Thoracic aorta (tissue), 2 donors: ENCODE measurements at places on chromosomes 7 and 10.

DNA sequence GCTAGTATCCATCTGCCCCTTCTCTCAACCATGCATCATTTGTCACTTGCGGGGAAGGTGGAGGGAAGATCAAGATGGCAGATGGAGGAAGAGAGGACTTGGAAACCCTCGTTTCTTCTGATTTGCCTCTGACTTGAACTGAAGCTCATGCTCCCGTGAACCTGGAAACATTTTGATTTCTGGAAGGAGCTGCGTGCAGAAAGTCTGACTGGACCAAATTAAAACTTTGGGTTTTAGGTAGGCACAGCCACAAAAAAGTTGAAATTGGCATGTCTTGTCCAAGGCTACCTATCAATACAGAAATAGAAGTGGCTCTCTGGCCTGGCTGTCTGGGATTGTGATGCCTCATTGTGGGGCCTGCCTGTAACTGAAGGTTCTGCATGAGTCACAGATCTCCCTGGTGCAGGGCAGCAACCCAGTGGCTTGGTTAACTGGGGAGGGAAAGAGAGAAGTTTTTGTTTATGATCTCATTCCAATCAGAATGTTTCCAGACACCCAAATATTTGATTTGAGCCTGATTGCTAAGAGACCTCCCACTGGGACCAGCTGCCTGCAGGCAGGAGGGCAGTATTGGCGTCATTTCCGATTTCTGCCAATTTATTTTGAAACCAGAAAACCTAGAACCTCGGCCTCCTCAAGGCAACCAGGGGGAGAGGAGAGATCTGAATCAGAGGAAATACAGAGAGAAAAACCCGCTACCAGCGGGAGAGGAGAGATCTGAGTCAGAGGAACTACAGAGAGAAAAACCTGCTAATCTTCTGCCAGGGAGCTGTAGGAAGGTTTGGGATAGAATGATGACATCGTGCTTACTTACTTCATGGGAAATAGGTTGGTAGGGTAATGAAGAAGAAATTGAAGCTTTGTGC is 363.6 kb downstream of the ANKRD30A start:
- DNase-seq = no peak

GRCh38 chr10:133473270-133473669 is 19.5 kb downstream of the SCART1 start:
- DNase-seq = no peak

DNA sequence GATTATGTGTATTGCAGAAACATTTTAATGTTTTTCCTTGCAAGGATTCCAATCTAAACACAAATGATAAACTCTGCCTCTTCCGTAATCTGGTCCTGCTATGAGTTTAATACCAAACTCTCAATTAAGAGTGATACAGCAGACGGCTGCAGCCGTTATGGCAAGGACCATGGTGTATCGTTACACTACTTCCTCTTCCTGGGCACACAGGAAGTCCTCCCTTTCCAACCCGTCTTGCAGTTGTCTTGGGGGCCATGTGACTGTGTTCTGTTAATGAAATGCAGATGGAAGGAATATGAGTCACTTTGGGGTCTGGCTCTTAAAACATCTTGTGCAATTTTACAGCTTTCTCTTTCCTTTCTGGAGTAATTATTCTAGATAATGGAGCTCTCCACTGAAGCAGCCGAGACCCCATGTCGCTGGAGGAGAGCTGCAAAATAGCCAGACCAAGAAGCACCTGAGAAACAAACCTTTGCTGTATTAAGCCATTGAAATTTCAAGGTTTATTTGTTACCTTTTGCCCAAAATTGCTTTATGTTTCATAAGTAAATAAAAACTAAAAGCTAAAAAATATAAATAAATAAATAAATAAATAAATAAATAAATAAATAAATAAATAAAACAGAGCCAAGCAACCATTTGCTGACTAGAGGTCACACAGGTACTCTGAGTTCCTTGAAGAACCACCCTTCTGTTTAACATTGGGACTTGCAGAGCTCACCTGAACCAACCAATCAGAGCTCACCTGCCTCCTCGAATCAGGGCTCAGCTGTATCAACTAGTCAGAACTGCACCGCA is 74.7 kb downstream of the FRMPD2 start:
- DNase-seq = no peak

GRCh38 chr10:6409971-6410643 is 170.0 kb downstream of the PRKCQ start:
- no peak for DNase-seq

DNA sequence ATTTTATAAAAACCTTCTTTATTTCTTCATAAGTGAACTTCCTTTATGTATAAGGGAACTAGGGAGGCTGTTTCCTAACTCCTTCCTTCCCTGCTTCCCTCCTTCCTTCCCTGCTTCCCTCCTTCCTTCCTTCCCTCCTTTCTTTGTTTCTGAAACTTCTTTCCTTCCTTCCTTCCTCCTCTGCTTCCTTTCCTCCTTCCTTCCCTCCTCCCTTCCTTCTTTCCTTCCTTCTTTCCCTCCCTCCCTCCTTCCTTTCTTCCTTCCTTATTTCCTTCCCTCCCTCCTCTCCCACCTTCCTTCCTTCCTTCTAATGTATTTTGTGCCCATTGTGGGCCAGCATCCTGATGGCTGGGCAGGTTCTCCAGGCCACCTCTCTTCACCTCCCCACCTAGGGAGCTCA is 26.8 kb upstream of the UCN3 start:
- no peak for DNase-seq

GRCh38 chr7:26381476-26382353 is 90.1 kb downstream of the SNX10 start:
- DNase-seq = no peak

DNA sequence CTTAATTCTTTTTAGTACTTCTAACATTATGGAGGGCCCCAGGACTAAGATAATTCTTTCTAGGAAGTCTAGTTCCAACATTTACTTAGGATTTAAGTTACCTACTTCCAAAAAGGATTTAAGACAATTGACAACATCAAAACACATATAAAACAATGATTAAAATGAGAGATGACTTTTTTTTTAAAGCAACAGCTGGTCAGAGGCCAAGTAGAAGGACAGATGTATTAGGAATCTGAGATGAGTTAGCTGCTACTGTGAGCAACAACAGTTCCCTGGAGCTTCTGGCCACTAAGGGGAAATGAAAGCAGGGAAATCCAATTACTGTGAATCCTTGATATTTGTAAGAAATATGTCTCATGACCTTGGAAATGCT is 222.3 kb downstream of the PHTF2 start:
- DNase-seq = no peak

- DNase-seq = no peak
Measured at GRCh38 chr7:139271718-139272628, 40.9 kb downstream of the UBN2 start.

- DNase-seq = no peak
Measured at GRCh38 chr10:85864173-85864549, 502.4 kb downstream of the GRID1 start.

DNA sequence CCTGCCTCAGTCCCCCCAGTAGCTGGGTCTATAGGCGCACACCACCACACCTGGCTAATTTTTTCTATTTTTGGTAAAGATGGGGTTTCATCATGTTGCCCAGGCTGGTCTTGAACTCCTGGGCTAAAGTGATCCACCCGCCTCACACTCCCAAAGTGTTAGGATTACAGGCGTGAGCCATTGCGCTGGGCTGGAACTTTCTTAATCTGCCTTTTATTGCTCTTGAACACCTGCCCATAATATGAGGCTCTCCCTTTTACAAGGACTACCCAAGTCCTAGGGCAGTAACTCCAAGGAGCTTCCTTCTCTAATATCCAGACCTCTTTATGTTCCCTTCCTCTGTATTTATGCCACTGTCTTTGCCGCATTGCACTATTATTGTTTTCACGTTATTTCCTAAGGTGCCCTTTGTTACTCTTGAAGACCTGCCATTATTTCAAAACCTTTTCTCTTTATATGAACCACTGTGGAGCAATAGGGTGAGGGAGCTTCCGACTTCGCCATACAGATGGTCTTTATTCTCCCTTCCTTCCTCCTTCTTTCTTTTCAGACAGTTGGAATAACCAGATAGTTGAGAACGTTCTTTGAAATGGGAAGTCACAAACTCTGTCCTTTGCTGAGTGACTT is 36.3 kb upstream of the TCF7L2 start:
- DNase-seq = no peak

GRCh38 chr7:66667023-66667728 is 38.5 kb downstream of the KCTD7 start:
- DNase-seq = no peak
